ENCODE measurements at places on chromosomes 2 and 18.

- DNase-seq: no peak
These were observed 148.6 kb upstream of the ALPP start for GRCh38 chr2:232229911-232230310.

DNA sequence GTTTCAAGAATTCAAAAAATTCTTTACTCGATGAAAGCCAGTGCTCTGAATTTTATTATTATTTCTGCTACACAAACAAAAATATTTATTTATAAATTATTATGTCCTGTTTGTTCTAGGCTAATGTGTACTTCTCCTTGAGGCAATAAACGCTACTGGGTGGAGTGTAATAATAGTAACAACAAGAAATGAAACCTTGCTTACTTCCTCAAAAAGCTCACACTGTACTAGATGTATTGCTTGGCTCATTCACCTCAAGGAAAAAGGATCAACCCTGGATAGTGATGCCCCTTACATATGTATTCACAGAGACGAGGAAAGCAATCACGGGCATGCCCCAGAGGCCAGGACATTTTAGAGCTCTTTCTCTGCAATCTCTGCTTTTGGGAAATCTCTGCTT lies 685.6 kb upstream of the NXPH2 start:
- DNase-seq: no peak

GRCh38 chr18:55878224-55878623 lies 290.2 kb upstream of the TCF4 start:
- DNase-seq: no peak

DNA sequence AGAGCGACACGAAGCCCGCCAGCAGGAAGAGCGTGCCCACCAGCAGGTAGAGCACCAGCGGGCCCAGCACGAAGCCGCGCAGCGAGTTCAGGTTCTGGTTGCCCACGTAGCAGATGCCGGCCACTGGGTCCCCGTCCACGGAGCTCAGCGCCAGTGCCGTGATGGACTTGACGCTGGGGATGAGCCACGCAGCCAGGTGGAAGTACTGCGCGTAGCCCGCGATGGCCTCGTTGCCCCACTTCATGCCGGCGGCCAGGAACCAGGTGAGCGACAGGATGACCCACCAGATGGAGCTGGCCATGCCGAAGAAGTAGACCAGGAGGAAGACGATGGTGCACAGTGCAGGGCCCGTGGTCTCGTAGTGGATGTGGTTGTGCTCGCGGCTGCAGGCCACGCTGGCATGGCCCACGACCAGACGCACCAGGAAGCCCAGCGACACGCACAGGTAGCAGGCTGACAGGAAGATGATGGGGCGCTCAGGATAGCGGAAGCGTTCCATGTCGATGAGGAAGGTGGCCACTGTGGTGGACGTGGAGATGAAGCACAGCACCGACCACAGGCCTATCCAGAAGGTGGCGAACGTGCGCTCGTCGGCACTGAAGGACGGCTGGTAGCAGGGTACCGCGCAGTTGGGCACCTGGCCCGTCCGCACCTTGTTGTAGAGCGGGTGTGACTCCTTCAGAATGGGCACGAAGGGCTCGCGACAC lies 2.1 kb downstream of the FZD5 start:
- no peak for DNase-seq

- DNase-seq: no peak
These were observed 25.5 kb upstream of the CEP68 start for GRCh38 chr2:65030476-65031332.

DNA sequence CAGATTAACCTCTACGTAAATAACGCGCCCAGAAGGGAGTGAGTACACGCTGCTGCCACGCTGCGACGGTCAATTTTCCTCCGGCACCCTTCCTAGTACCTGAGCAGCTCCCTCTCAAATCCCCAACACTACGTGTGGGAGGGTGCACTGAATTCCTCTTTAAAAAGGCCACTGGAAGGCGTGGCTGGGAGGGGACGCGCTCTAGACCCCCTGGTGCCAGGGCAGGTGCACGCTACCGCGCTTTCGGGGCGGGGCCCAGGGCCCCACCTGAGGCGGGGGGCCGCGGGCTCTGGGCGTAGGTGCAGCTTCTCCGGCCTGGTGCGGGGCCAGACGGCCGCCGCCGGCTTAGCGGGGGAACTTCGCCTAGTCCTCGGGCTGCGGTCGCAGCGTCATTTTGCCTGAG lies 668 bp upstream of the ANKRD12 start:
- no peak for DNase-seq

DNA sequence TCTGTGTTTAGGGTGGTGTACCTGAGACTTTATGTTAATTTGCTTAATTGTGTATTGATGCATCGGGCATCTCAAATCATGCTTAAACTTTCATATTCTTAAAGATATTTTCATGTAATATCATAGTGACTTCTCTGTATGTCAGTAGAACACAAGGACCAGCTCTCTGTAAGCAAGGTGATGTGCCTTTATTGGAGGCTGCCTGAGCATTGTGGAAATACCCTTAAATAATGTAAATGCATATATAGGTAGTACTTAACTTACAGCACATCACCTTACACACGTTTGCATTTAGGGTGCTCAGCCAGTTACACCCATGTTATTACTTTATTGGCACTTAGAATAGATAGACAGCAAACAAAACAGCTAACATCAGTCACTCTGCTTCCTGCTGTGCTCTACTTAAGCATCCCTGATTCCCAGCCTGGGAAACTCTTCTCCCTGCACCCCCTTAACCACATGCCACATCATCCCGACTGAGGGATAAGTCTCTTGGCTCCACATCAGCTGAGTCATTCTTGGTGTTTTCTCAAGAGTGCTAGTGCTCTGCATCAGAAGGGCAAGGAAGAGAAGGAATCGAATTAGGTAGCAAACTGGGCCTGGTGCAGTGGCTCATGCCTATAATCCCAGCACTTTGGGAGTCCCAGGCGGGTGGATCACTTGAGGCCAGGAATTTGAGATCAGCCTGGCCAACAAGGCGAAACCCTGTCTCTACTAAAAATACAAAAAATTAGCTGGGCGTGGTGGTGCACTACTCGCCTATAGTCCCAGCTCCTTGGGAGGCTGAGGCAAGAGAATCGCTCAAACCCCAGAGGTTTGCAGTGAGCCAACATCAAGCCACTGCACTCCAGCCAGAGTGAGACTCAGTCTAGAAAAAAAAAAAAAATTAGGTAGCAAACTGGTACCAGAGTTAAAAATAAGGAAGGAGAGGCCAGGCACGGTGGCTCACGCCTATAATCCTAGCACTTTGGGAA lies 108.7 kb downstream of the MAP3K20 start:
- no peak for DNase-seq

- no peak for DNase-seq
These were observed 42.3 kb downstream of the SLC4A1AP start for GRCh38 chr2:27705851-27706622.

DNA sequence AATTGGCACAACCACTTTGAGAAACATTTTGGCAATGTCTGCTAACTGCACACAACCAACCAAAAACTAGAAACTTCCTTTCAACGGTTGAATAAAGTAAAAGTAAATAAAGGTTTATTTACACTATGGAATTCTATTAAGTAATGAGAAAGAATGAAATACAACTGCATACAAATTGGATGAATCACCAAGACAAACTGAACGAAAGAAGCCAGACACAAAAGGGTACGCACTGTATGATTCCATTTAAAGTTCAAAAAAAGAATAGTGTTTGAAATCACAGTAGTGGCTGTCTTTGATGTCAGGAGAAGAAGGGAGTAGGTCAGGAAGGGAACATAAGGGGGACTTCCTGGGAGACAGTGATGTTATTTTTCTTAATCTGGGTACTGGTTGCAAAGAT lies 46.5 kb upstream of the SULT1C3 start:
- no peak for DNase-seq

- no peak for DNase-seq
These were observed 50.7 kb downstream of the SNORC start for GRCh38 chr2:232920760-232921159.

GRCh38 chr18:59063912-59064311 lies 75.8 kb upstream of the SEC11C start:
- no peak for DNase-seq

DNA sequence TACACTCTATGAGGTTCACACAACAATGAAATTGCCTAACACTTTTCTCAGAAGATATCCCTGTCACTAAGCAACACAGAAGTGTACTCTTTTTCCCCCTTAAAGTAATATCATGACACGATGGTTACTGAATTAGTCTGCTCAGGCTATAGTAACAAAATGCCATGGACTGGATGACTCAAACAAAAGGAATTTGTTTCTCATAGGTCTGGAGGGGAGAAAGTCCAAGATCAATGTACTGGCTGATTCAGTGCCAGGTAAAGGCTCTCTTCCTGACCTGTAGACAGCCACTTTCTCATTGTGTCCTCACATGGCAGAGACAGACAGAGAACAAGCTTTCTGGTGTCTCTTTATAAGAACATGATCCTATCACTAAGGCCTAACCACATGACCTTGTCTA lies 211.9 kb downstream of the RBM43 start:
- no peak for DNase-seq

DNA sequence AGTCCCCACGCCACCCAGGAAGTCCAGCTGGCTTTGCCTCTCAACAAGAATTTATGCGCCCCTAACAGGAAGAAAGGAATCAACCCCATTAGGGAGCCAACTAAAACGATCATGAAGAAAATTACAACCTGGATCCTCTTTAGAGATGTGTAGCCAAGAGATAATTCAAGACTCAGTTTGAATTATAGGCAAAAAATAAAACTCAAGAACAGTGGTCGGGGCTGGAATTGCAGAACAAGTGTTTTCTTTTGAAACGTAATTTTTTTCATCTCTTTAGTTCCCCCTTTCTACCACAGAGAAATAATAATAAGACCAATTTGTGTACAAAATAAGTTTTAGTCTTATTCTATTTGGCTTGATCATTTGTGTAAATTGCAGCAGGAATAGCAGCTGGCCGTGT lies 22.4 kb downstream of the PDCD1 start:
- DNase-seq: no peak

DNA sequence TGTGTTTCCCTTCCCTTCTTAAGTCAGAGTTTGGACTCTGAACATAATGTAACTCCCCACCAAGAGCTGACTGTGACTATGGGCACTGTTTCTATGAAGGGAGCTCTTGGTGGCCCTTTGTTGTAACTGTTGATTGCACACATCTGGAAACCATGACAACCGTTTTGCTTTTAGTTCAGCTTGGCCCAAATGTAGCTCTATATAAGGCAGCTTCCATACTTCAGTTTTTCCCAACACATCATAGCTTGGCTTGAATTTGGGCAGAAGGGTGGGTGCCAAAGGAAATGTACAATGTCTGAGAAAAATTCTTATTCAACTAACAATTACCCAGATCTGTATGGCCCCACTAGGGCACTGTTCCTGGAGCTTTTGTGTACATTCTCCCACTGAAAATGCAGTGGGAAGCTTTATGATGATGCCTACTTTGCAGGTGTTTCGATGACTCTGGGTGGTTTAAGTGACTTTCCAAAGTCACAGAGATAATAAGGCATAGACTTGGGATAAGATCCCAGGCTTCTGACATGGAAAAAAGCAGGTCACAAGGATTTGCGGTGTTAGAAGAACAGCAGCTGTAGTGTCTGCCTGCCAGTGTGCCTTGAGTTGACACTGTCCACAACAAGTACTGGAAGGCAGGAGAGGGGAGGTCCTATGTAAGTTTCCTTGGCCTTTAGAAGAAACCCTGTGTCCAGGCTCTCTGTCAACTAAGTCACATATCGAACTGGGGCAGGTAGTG lies 2.4 kb upstream of the CETN1 start:
- no peak for DNase-seq

- no peak for DNase-seq
These were observed 33.2 kb upstream of the CCDC88A start for GRCh38 chr2:55452879-55453278.

- DNase-seq: no peak
These were observed 339.8 kb downstream of the CDH19 start for GRCh38 chr18:66264130-66264529.

- DNase-seq: no peak
These were observed 23.0 kb downstream of the ZFP36L2 start for GRCh38 chr2:43203373-43203772.

GRCh38 chr2:1010415-1010930 lies 59.8 kb downstream of the SNTG2 start:
- DNase-seq: no peak

GRCh38 chr2:26922405-26923188 lies 47.8 kb upstream of the MAPRE3 start:
- peak; percentile 70 for DNase-seq

DNA sequence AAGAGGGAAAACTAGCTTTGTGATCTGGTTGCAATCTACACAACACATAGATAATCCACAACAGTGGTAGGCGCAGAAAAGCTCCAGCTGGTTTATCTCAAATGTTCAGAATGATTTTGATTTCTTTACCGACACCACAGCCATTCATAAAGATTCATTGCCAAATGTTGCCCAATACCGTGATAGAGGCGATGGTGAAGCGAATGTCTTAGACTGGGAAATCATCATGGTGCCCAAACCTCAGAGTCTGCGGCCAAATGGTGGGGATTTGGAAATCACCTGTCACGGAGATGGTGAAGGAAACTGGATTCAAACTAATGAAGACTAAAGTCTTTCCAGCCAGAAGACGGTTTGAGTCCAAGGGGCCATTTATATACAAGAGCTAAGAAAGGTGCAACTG lies 48.5 kb upstream of the CCDC150 start:
- no peak for DNase-seq

DNA sequence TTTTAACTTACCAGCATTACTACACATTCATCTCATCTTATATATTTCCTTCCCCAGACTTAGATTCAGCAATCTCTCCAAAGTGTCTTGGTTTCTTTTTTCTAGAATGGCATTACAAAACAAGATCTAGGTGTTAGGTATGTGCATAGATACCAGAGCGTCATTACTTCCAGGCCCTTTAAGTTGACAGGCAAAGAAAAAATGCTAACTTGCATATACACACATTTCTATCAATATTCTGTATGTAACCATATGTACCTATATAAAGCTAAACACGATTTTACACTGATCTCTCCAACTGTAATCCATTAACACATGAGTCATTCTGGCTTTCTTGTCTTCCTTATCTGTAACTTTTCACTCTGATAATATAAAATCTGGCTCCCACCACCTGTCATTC lies 503.8 kb upstream of the NRXN1 start:
- DNase-seq: no peak

DNA sequence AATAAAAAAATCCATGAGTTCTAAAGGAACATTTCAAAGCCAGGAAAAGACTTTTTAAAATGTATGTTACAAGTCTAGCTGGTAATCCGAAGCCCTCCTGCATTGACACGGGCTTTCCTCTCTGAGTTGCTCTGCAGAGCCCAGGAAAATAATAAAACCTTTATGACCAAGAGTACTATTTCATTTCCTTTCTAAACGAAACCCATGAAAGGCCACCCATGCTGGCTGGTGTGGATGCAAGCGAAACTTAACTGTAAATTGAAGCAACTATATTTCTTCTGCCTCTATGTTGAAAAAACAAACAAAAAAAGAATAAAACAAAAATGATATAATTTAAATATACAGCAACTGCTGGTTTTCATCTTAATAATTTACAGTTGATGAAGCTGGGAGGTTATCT lies 41.3 kb upstream of the ZNF532 start:
- no peak for DNase-seq

DNA sequence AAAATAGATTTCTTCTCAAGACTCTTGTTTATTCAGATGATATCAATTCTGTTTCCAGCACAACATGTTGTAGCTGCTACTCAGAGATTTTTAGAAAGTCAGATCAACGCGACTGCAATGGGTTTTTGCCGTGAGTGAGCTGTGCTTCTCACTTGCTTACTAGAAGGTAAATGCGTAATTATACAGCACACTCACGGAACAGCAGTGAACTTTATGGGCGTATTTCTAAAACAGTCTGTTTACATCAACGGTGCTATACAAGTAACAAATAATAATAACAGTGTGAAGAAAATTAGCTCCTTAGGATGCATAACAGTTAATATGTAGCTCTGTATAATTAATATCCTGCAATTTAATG lies 533.6 kb downstream of the RNF144A start:
- no peak for DNase-seq

- no peak for DNase-seq
These were observed 48.1 kb downstream of the TMEM185B start for GRCh38 chr2:120174963-120175581.

Data from cerebellar nuclear complex (tissue), 1 donor.